ENCODE measurements at places on chromosomes 16 and 17.

- DNase-seq: no peak
These were observed 1.8 kb downstream of the TUBB3 start for GRCh38 chr16:89924925-89925307.

DNA sequence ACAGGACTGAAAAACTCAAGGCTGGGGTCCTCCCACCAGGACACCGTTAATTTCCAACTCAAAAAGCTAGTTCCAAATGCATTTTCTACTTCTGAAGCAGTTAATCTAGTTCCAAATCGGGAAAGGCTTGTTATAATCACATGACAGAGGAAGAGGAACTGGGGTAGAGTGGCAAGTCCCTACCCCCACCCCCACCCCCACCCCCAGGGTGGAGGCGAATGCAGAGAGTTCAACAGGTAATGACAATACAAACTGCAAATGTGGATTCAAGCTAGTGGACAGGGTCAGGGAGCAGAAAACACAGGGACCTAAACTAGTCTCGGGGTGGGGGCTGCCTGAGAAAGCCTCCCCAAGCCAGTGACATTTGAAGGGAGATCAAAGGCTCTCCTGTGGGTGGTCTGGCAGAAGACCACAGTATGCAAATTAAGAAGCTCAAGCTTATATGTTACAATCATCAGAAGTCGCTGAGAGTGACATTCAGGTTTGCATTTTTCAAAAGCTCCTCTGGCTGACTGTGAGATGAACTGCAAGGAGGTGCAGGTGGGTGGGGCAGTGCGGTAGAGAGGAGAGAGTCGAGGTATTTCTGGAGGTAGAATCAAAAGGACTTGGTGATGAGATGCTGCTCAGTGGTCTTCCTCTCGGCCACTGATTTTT is 56.4 kb upstream of the SLC25A19 start:
- no peak for DNase-seq

- no peak for DNase-seq
These were observed 354.1 kb downstream of the KCNJ2 start for GRCh38 chr17:70523426-70523825.

DNA sequence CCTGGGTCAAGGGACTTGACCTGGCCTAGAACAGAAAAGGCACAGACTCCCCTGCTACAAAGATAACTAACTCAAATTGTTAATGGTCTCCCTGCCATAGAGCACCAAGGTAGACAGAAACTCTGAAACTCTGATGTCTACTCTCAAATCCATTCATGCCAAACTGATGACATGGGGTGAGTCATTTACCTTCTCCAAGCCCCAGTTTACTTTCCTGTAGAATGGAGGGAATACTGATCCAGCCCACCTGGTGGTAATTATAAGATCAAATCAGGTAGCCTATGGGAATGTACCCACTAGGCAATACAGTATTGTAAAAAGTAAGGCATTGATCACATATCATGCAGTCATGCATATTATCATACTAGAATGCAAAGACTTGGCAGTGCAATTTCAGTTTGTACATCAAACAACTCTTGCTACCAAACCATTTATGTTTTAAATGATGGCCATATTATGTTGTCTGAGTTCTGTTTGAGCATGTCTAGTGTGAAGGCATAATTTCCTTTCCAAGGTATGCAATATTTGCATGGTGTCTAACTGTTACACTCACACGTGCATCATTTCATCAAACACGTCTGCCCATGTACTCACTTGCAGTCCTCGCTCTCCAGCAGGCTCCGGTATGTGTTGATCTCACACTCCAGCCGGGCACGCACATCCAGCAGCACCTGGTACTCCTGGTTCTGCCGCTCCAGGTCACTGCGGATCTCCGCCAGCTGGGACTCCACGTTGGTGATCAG is 3.0 kb downstream of the KRT31 start:
- DNase-seq: no peak

GRCh38 chr16:88904676-88905365 is 38.4 kb upstream of the PABPN1L start:
- no peak for DNase-seq

Measured in RKO (cell line).